Bladder microvascular endothelial cell (primary cell): ENCODE measurements at places on chromosomes 5 and 9. TPM values are rescaled to one million over a fixed set of nuclear protein-coding genes. Genes with fewer than 3 reads are reported as not detected.

Gene VLDLR
- total RNA-seq = 7.4 and 26.9 TPM in 2 replicates

Gene GPR151
- not detected in 2 replicates for total RNA-seq

Gene PROP1
- not detected in 2 replicates for total RNA-seq

Gene URM1
- 37.1 and 85.3 TPM in 2 replicates for total RNA-seq

Gene C8G
- 1.2 TPM in 1 of 2 replicates, not detected in the other for total RNA-seq

Gene PRLR
- not detected in 2 replicates for total RNA-seq

Gene SYK
- total RNA-seq = not detected in 2 replicates

Gene PITX1
- total RNA-seq = not detected in 2 replicates

Gene CYSTM1
- 7.2 and 14.9 TPM in 2 replicates for total RNA-seq

Gene PLAC8L1
- not detected in 2 replicates for total RNA-seq

Gene LCN2
- total RNA-seq = not detected in 2 replicates

Gene RASGEF1C
- total RNA-seq = not detected in 2 replicates

Gene LHX3
- total RNA-seq = not detected in 2 replicates

Gene FREM1
- total RNA-seq = 0.16 TPM in 1 of 2 replicates, not detected in the other

Gene GFI1B
- not detected in 2 replicates for total RNA-seq

Gene SLC34A1
- not detected in 2 replicates for total RNA-seq

Gene CSF1R
- total RNA-seq = not detected in 2 replicates

Gene CNTNAP3B
- 43.2 and 361 TPM in 2 replicates for total RNA-seq

Gene SETX
- 58.4 and 98.1 TPM in 2 replicates for total RNA-seq

Gene MSANTD3
- total RNA-seq = 37.6 and 54.6 TPM in 2 replicates

Gene PHF2
- total RNA-seq = 11.0 and 17.2 TPM in 2 replicates

Gene DDX4
- not detected in 2 replicates for total RNA-seq

Gene EPB41L4A
- 13.0 and 44.6 TPM in 2 replicates for total RNA-seq

Gene NAIF1
- 9.1 and 11.9 TPM in 2 replicates for total RNA-seq

Gene ENHO
- 0.06 and 0.16 TPM in 2 replicates for total RNA-seq

Gene FBXL7
- total RNA-seq = 6.2 and 23.9 TPM in 2 replicates

Gene INSL6
- total RNA-seq = 0.13 TPM in 1 of 2 replicates, not detected in the other

Gene TPRN
- 3.2 and 3.4 TPM in 2 replicates for total RNA-seq

Gene PARP8
- 0.16 and 1.2 TPM in 2 replicates for total RNA-seq

Gene VPS13A
- 16.7 and 51.9 TPM in 2 replicates for total RNA-seq

Gene SLC38A9
- total RNA-seq = 27.0 and 47.3 TPM in 2 replicates

Gene WWC1
- total RNA-seq = 0.16 and 0.31 TPM in 2 replicates
